ENCODE measurements at places on chromosomes 16 and 17. TPM values are rescaled to one million over a fixed set of nuclear protein-coding genes. Genes with fewer than 3 reads are reported as not detected.
A peak's percentile ranks its signal among the peaks of the same experiment; 100 is the strongest.

CBFA2T3 gene
- 0.11 TPM for total RNA-seq

RNU2-1 gene
- 3,168 TPM for total RNA-seq

PLLP gene
- total RNA-seq = 2.4 TPM

MYH8 gene
- not detected for total RNA-seq

TBX2 gene
- total RNA-seq = not detected

MT4 gene
- not detected for total RNA-seq

DNA sequence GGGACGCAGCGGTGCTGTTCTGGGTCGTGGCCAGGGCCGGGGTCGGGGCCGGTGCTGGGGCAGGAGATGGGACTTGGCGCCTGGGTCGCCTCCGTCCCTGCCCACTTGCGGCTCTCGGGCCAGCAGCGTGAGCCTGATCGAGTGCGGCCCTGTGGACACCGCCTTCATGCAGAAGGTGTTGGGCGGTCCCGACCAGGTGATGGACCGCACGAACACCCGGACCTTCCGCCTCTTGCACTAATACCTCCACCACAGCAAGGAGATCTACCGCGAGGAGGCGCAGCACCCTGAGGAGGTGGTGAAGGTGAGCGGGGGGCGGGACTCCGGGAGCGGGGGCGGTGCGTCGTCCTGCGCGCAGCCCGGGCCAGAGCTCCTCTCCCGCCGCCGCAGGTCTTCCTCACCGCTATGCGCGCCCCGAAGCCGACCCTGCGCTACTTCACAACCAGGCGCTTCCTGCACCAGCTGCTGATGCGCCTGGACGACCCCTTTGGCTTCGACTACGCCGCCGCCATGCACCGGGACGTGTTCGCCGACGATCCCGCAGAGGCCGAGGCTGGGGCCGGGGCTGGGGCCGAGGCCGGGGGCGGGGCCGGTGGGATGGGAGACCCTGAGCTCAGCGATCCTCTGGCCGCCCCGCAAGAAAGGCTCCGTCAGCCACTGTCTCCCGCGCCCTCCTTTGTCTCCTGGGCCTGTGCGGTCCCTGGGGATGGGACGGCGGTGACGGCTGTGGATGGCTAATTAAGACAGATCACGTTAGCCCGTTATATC lies 4.5 kb upstream of the HSD17B1 start:
- peak; percentile 69 for DNase-seq

GRCh38 chr16:79758615-79759346 lies 158.2 kb upstream of the MAF start:
- no peak for DNase-seq

DNA sequence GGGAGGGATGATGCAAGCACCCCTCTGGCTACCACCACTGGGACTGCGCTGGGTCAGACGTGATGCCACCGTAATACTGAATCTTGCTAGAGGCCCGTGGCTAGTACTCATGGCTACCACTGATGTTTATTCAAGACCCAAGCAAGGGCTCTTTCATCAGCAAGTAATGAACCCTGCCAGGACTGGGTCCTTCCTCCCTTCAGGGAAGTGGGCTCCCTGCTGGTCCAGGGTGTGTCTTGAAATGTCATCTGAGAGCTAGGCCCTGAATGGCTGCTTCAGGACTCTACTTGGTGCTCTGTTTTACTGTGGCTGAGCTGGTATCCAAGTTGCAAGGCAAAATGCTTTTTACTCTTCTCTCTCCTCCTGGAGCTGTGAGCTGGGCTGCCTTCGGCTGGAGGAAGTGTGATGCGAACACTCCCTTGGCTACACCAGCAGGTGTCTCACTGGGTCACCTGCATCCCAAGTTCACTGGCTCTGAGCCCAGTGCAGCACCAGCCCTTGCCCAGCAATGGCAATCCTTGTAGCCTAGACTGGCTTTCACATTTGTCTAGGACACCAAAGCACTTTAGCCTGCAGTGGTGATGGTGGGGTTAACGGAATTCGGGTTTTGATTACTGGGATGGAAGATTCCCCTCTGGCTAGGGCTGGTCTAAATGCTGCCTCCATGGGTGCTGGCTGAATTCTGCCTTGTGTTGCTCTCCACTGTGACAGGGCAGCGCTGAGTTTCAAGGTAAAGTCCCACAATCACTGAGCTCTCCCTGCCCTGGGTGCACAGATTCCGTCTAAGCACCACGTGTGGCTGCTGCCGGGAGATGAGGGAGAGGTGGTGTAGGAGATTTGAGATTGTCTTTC lies 98.6 kb downstream of the USP22 start:
- DNase-seq = peak; percentile 11

GRCh38 chr17:18217412-18218015 lies 7.9 kb upstream of the LLGL1 start:
- DNase-seq = peak; percentile 73

GRCh38 chr17:47727704-47728036 lies 5.4 kb upstream of the TBX21 start:
- no peak for DNase-seq

DNA sequence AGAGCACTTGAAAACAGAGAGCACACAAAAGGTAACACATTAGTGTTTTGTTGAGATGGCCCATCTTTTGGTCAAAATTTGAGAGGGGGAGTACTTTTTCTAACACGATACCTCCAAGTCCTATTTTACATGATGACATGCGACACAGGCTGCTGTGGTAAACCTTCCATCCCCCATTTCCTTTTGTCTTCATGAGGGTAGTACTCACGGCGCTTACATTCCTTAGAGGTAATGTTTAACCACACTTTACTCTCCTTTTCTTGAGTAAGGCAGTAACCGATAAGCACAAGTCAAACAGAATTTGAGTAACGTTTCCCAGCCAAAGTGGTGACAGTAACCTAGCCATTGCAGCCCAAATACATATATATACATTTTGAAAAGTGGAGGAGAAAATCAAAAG lies 35.8 kb upstream of the PITPNM3 start:
- no peak for DNase-seq

GRCh38 chr16:9917691-9918090 lies 264.5 kb downstream of the GRIN2A start:
- no peak for DNase-seq

GRCh38 chr16:5354645-5355044 lies 257.1 kb upstream of the EEF2KMT start:
- no peak for DNase-seq

GRCh38 chr16:2769675-2770056 lies 7.4 kb downstream of the ELOB start:
- no peak for DNase-seq

GRCh38 chr16:89909777-89910716 lies 8.6 kb upstream of the MC1R start:
- DNase-seq = peak; percentile 65

DNA sequence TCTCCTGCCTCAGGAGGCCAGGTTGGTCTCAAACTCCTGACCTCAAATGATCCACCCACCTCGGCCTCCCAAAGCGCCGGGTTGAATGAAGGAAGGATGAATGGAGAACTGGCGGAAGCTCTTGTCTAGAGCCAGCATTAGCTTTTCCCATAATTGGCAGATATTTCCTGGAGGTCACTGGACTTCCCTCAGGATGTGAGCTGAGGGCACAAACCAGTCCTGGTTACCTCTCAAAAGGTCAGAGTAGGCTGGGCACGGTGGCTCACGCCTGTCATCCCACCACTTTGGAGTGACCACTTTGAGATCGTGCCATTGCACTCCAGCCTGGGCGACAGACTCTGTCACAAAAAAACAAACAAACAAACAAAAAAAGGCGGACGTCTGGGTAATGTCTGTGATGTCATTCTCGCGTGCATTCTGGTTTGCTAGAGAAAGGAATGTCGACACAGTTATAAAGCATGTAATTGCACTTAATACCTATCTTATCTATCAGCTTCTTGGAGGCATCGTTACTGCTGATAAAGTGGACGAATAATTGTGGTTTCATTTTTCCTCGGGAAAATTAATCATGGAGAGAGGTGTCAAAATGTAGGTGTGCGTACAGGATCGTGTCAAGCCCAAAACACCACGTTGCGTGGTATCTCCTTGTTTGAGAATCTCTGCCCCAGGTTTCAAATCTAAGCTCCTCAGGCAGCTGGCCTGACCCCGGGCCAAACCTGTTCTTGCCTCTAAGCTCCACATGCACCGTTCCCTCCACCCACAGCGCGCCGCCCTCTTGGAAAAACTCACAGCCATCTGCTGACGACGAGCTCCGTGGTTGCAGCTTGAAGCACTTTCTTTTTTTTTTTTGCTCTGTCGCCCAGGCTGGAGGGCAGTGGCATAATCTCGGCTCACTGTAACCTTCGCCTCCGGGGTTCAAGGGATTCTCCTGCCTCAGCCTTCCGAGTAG lies 6.4 kb upstream of the CRK start:
- DNase-seq = no peak

DNA sequence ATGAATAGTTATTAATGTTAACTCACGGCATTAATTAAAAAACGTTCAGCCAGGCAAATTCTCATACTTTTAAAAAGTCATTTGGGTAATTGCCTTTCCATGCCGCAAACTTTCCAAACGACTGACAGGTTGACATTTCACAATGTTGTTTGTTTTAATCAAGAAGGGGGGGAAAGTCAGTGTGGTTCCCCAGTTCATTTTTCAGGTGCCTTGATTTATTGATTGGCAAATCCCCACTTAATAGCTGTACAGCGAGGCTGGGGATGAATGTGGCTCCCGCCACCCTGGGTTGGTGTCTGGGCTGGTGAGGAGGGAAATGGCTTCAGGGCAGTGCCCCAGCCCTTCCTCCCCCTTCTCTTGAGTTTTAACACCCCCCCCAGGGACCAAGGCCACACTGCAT lies 318.0 kb downstream of the SOX9 start:
- no peak for DNase-seq
